Cardiac fibroblast (primary cell): ENCODE measurements at places on chromosomes 12 and 14.

DNA sequence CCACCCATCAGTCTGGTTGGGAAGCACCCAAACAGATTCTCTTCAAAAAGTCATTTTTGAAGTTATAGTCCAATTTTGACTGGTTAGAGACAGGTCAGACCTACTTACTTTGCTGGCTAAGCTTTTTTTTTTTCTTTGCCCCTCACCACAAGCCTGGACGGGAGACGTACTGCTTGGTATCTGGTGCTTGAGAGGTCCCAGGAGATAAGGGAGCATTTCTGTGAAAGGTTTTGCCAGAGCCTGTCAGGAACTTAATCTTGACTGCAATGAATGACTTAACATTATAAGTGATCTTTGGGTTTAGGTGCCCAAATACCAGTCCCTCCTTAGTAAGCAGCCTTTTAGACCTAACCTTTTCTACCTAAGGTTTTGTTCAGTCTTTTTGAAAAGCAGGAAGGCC, 6.3 kb downstream of the MTHFD1 start:
- DNase-seq, result no peak

- DNase-seq, result no peak
These were observed 54.5 kb downstream of the PPP2R5C start for GRCh38 chr14:101815994-101816393.

DNA sequence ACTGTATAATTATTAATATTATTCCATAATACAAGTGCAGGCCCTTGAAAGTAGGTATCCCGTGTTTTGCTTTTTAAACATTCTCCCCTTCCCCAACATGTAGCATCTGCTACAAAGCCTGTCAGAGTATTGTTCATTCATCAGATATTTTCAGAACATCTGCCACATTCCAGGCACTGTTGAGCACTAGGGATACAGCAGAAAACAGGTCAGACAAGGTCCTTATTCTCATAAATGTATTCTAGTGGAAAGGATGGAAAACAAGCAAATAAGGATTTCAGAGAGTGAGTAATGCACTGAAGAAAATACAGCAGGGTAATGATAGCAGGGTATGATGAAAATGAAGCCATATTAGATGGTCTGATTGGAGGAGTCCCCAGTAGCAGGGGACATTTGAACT, 3.8 kb downstream of the ERP29 start:
- DNase-seq, result no peak

- no peak for DNase-seq
These were observed 234.5 kb downstream of the IPO8 start for GRCh38 chr12:30461026-30461615.

DNA sequence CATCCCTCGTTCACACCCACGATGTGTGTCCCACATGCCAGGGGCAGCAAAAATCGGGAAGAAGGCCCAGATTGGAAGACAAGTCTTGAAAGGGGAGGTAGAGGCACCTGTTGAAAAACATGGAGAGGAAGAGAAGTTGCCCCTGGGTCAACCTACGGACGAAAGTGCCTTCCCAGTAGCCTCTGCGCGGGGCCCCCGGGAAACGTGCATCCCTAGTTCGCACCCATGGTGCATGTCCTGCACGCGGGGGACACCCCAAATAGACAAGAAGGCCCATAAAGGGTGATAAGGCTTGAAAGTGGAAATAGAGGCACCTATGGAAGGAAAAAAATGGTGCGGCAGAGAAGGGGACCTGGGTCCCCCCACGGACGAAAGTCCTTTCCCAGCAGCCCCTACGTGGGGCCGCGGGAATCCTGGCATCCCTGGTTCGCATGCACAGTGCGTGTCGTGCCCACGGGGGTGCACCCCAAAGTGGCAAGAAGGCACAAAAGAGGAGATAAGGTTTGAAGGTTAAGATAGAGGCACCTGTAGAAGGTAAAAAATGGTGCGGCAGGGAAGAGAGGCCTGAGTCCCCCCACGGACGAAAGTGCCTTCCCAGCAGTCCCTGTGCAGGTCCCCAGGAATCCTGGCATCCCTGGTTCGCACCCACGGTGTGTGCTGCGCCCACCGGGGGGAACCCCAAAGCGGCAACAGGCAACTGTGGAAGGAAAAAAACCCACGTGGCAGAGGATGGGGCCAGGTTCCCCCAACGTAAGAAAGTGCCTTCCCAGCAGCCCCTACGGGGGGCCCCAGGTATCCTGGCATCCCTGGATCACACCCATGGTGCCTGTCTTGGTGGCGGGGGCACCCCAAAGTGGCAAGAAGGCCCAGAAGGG, 278.3 kb downstream of the ALG10 start:
- no peak for DNase-seq

DNA sequence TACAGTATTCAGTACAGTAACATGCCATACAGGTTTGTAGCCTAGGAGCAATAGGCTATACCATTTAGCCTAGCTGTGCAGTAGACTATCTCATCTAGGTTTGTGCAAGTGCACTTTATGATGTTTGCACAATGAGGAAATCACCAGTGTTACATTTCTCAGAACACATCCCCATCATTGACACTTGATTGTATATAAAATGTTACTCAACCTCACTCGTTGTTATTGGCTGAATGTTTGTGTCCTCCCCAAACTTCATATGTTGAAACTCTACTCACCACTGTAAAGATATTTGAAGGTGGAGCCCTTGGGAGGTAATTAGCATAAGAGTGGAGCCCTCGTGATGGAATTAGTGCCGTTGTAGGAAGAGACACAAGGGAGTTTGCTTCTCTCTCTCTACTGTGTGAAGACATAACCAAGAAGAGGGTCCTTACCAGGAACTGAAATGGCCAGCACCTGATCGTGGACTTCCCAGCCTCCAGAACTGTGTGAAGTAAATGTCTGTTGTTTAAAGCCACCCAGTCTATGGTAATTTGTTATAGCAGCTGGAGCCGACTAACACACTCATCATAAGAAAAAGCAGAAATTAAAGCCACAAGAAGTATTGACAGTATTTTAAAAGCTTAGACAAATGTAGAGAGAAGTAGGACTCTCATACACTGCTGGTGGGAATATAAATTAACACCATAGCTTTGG, 3.2 kb upstream of the MED13L start:
- DNase-seq, result no peak

- peak; percentile 55 for DNase-seq
These were observed 58.0 kb downstream of the TRAFD1 start for GRCh38 chr12:112183141-112184021.

DNA sequence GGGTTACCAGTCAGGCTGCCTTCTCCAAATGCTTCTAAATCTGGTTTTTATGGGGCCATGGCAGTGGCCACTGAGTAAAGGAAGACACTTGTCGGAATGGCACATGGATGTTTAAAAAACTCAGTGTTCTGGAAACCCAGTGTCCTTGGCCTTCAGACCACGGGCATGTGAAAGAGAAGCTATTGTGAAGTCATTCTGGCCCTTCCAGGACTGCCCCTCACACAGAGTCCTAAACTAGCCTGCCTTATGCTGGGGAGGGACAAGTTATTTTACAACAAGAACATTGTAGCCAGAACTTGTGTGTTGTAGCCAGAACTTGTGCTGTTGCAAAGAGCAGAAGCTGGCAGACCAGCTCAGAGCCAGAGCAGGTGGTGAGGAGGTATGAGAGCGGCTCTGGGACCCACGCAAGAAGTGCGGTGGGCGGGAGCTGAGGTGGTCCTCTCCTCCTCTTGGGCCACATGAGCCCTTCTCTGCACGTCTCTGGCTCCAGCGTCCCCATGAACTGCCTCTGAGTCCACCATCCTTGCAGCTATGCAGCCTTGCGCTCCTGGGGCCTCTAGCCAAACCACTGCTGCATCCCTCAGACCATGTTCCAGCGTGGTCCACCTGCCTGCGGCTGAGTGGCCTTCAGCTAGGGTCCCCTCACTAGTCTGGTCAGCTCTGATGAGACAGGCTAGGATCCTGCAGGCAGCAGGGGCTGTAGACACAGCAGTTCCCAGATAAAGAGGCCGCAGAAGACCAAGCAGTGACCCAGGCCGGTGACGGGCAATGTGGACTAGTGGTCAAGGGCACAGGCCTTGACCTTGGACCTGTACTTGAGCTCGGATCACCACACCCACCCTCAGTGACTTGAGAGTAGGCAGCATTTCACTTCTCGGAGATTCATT, 32.5 kb downstream of the MMAB start:
- no peak for DNase-seq

DNA sequence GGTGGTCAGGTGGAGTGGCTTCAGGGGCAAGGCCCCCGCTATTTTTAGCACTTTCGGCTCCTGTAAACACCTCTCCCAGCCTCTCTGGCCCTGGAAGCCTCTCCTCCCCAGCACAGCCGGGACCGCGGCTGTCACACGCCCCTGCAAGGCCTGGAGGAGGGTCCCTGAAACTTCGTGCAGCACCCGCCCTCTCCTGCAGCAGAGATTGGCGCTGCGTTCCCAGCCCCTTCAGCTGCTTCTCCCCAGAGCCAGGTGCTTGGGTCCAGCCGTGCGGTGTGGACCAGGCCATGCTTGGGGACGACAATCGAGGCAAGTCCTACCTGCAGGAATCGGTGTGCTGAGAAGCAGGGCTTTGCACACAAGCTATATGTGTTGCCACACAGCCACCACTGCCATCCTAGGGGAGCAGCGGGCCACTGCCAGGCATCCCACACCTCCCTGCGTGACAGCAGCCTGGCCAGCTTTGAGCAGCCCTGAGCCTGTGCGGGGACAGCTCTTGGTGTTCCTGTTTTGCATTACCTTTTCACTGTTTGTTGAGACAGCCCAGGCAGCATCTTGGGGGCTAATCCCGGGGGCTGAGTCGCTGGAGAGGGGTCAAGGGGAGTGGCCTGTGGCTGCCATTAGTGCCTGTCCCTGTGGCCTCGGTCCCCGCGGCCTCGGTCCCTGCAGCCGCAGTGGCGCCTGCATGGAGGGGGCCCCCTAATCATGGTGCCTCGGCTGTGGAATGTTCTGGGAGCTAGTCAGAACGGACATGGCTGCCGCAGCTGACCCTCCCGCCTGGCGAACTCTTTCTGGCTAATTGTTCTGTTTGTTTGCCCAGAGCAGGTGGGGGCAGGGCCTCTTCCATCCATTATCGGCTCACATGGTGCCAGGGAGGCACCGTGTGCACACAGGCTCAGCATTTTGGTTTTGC, 27.6 kb upstream of the TRAF3 start:
- no peak for DNase-seq

DNA sequence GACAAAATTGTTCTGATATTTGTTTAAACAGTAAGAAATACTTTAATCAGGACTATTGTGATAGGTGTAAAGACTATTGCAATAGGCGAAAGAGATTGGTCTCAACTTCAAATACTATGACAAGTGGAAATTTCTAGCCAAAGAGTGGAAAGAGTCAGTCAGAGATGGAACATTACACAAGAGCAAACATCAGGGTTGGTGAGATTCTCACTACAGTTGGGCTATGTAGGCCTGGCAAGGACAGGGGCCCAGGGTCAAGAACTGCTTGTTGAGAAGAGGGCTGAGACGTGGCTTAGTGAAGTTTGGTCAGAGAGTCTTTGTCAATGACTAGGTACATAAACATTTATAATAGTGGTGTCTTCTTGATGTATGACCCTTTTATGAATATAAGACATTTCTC, 19.4 kb downstream of the CAND1 start:
- DNase-seq, result no peak

DNA sequence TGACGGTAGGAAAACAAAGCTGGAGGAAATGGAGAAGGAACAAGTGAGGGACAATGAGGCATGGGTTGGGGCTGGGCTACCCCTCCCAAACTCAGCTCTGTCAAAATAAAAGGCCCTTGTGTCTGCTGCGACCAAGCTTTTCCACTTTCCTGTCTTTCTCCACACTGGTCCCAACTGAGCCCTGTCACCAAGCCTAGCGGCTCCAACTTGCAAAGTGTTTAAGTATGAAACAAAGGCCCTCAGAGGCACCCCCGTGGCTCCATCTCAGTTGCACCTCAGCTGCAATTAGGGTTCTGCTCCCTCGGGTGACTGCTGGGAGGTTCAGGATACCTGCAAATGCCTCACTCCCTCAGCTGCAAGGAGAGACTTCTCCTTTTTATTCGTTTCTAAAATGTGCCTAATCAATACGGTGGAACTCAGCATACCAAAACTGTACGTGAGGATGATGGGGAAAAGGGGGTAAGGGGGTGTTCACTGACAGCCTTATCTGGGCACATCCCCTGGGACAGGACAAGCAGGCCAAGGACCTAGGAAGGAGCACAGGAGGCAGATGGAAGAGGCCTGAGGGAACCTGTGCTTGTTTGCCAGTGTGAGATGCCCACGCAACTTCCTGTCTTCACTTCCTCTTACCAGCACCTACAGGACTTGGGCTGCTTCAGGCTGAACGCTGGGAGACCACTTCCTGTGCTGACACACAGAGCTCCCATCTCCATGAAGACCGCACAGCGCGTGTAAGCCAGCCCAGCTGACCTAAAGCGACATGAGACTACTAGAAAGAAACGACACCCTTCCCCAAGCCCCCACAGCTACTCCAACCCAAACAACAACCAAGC, 8.9 kb downstream of the VAMP1 start:
- DNase-seq, result peak; percentile 7

DNA sequence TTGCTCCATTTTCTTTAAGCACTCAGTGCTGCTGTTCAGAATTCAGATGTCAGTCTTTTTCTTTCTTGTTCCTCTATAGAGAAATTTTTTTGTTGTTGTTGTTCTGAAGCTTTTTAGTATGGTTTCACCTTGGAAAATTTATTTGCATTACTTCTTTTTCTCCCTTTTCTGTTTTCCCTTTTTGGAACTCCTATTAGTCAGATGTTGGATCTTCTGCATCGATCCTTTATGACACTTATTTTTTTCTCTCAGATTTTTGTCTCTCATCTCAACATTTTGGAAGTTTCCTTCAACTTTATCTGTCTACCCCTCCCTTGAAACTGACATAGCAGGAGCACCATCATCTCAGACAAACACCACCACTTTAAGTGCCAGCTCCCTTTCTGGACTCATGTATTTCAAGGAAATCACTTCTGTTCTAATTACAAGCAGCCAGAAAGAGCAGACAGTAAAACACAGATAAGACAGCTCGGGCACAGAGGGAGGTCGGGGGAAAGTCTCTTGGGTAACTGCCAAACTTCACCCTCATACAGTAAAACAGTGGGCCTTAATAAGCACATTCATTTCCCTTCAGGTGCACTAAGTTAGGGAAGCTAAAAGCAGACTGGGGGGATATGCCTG, 222.7 kb upstream of the PLXNC1 start:
- DNase-seq, result no peak

GRCh38 chr12:214003-214741, at the start of gene SLC6A12:
Gene SLC6A12, minus strand, starts transcription at chr12:214157. Its CDS starts 4,171 bp downstream, at chr12:209986.
- no peak for DNase-seq

GRCh38 chr14:64799555-64799954, 80.2 kb downstream of the SPTB start:
- no peak for DNase-seq

DNA sequence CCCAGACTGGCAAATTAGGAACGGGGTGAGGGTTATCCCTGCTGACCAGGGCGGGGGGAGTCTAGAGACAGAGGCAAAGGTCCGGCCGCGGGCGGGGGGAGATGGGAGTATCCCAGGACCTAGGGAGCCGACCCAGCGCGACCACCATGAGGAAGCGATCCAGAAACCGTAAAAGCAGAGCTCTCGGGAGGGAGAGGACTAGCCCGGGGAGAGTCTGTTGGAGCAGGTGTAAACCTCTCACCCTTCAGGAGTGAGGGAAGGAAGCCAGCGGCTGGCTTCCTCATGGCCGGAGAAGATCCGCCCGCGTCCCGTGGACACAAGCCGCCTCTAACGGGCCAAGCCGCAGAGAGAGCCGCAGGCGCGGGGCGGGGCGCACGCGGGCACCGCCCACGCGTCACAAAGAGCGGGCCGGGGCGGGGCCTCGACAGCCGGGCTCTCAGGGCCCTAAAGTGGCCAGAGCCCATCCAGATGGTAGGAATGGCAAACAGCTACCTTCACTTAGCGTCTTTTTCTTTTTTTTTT, at the start of gene ACRBP:
Gene ACRBP (minus strand): TSS at position 350 of the 522 bp plus-strand sequence. CDS start 66 bp downstream, at position 284.
- DNase-seq, result peak; percentile 64

- DNase-seq, result no peak
These were observed 32.0 kb upstream of the JDP2 start for GRCh38 chr14:75395862-75396261.
